Immature natural killer cell (primary cell): ENCODE measurements at places on chromosomes 4 and X. TPM values are rescaled to one million over a fixed set of nuclear protein-coding genes. Genes with fewer than 3 reads are reported as not detected.

The MAP3K15 gene
- polyA plus RNA-seq = not detected

- no peaks in the 10 kb centered on the region for H3K27me3 ChIP-seq
- H3K36me3 ChIP-seq = peaks cover 25% of the 10 kb centered on the region
- no peak for DNase-seq
- H3K4me1 ChIP-seq = peaks cover 9% of the 10 kb centered on the region
- H3K4me3 ChIP-seq = no peak overlapping the region
Observed at GRCh38 chr4:158891256-158891655, 122.4 kb downstream of the FNIP2 start.

DNA sequence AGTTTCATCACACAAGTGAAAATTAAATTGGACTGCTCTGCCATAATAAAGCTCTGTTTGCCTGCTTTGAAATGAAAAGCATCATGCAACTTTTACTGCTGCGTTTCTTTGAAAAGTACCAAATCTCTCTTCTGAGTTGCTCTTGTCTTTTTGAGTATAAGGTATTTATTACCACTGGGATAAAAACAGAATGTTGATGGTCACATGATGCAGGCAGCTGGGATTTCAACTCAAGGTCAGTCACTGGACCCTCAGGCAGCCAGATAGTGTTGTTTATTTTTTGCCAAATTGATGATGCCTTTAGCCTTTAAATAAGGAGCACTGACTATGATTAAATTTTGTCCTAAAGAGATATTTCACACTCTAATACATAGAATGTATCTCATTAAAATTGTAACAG, 32.7 kb downstream of the DMD start:
- no peaks in the 10 kb centered on the region for H3K36me3 ChIP-seq
- H3K27me3 ChIP-seq = no peaks in the 10 kb centered on the region
- DNase-seq = no peak
- H3K4me1 ChIP-seq = no peaks in the 10 kb centered on the region
- H3K4me3 ChIP-seq = no peak overlapping the region
- no peak overlapping the region for H3K27ac ChIP-seq

DNA sequence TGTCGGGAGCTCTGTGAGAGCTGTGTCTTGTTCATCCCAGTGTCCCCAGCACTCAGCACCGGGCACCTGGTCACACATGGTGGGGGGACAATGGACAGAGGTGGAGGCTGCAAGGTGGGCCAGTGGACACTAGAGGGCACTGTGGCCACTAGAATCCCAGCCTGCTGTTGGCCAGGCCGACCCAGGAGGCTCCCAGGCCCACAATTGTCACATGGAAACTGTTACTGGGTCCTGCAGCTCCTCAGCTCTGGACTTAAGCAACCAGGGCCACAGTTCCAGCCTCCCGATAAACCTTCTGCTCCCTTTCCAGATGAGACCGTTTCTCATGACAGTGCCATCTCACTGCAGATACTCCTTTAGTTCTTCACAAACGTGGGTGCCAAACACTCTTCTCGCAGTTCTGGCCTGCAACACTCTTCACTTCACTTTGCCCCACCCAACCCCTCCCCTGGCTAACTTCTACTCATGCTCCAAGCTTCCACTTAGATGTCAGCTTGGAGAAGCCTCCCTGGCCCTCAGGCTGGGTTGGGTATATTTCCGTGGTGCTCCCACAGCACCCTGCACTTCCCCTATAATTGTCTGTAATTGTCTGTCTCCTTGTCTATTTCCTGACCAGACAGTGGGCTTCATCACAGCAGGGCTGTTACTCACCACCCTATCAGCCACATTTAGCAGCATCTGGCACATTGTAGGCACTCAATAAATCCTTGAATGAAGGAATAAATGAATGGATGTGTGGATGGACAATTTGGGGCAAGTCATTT, 3.5 kb upstream of the IQSEC2 start:
- peaks cover 6% of the 10 kb centered on the region for H3K27me3 ChIP-seq
- no peak overlapping the region for H3K4me3 ChIP-seq
- H3K36me3 ChIP-seq = no peaks in the 10 kb centered on the region
- DNase-seq = peak; percentile 63

DNA sequence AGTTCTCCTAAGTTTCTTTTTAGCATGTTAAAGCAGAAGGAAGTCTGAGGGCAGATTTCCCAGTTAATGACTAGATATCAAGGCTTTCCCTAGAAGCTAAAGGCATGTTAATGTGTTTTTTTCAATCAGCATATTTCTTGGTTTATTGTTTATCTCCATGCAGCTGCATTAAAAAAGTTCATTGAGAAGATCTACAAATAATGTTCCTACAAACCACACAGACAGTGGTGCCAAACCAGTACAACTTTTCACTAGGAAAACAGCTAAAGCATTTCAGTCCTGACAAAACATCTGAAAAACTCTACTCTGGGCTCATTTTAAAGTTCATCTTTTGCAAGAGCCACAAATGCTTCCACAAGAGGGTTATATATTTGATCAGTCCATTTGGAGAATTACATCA, 320.0 kb downstream of the ADGRL3 start:
- no peaks in the 10 kb centered on the region for H3K36me3 ChIP-seq
- no peak overlapping the region for H3K4me3 ChIP-seq
- no peaks in the 10 kb centered on the region for H3K4me1 ChIP-seq
- DNase-seq = no peak
- no peak overlapping the region for H3K27ac ChIP-seq
- H3K27me3 ChIP-seq = no peaks in the 10 kb centered on the region

The CT83 gene
- not detected for polyA plus RNA-seq

The MAPK10 gene
- not detected for polyA plus RNA-seq

The GPM6B gene
- 0.11 TPM for polyA plus RNA-seq

DNA sequence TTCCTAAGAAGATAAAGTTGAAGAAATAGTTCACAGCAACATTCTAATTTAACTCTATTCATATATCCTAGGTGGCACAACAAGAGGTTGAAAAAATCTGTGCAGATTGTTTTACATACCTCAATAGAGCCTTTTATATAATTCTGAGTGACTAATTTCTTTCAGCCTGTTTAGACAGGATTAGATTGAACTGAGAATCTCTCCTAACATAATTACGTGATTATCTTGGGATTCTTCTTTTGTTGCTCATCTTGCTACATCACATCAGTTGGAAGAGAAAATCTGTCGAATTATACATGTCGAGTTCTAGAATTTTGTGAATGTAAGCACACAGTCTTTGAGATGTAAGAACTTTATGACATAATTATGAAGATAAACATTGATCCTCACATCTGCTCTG, 1873.7 kb upstream of the IGFBP7 start:
- no peak overlapping the region for H3K4me3 ChIP-seq
- H3K4me1 ChIP-seq = no peaks in the 10 kb centered on the region
- peaks cover 2% of the 10 kb centered on the region for H3K27me3 ChIP-seq
- H3K27ac ChIP-seq = no peak overlapping the region
- H3K36me3 ChIP-seq = no peaks in the 10 kb centered on the region
- no peak for DNase-seq

The LGI2 gene
- polyA plus RNA-seq = not detected

GRCh38 chr4:148653681-148654080, 211.5 kb upstream of the NR3C2 start:
- H3K4me3 ChIP-seq = no peak overlapping the region
- no peak for DNase-seq
- H3K27ac ChIP-seq = no peak overlapping the region
- H3K36me3 ChIP-seq = no peaks in the 10 kb centered on the region
- H3K27me3 ChIP-seq = no peaks in the 10 kb centered on the region

GRCh38 chrX:96211953-96212352, 472.7 kb upstream of the DIAPH2 start:
- H3K4me1 ChIP-seq = no peaks in the 10 kb centered on the region
- H3K4me3 ChIP-seq = no peak overlapping the region
- DNase-seq = no peak
- H3K36me3 ChIP-seq = no peaks in the 10 kb centered on the region
- H3K27me3 ChIP-seq = no peaks in the 10 kb centered on the region
- no peak overlapping the region for H3K27ac ChIP-seq

The CT45A1 gene
- polyA plus RNA-seq = not detected

DNA sequence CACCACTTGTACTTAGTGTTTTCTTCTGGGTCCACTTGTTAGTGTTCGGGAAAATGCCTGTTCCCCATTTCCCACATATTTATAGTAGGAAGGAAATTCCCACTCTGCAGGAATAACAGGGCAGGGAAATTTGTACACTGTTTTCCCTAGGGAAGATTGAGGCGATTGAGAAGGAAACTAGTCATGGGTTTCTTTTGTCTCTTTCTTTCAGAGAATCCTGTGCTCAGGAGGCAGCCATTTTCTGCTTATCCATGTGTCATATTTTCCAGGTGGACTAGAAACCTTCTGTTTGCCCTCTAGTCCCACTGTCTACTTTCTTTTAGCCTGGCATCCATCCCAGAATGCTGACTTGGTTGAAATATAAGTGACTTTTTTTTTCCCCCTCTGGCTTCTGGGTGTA, 299.1 kb upstream of the ANKRD50 start:
- no peaks in the 10 kb centered on the region for H3K4me1 ChIP-seq
- H3K36me3 ChIP-seq = no peaks in the 10 kb centered on the region
- no peak overlapping the region for H3K27ac ChIP-seq
- no peak for DNase-seq

The SLC6A14 gene
- polyA plus RNA-seq = not detected

The DCAF4L1 gene
- not detected for polyA plus RNA-seq

- H3K27ac ChIP-seq = peak overlapping the region; percentile 94
- peaks cover 95% of the 10 kb centered on the region for H3K4me1 ChIP-seq
- H3K27me3 ChIP-seq = peaks cover 2% of the 10 kb centered on the region
Observed at GRCh38 chr4:48129307-48130014, 4.6 kb downstream of the TXK start.

GRCh38 chrX:66876776-66877175, 237.9 kb upstream of the EDA2R start:
- no peak for DNase-seq
- H3K4me3 ChIP-seq = no peak overlapping the region
- H3K27ac ChIP-seq = no peak overlapping the region
- H3K4me1 ChIP-seq = no peaks in the 10 kb centered on the region

- DNase-seq = no peak
- peaks cover 4% of the 10 kb centered on the region for H3K36me3 ChIP-seq
- no peak overlapping the region for H3K27ac ChIP-seq
- no peaks in the 10 kb centered on the region for H3K4me1 ChIP-seq
- no peak overlapping the region for H3K4me3 ChIP-seq
- no peaks in the 10 kb centered on the region for H3K27me3 ChIP-seq
Observed at GRCh38 chr4:161252520-161253141, 911.2 kb downstream of the FSTL5 start.

DNA sequence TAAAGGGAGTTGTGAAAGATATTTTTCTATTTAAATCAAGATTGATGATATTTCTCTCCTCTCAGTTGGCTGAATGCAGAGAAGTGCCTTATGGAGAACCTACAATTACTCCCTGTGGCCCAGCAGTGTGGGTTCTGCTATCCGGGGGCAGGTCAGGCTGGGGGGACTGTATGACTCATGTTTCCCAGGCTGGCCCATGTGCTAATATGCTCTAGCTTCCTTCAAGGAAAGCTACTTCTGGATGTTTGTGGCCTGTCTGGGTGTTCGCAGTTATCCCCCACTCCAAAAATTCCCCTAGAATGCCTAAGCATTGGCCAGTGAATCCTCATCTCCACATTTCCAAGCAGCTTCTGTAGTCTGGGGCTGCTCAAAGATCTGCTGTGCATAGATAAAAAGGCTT, 58.9 kb upstream of the SPP1 start:
- H3K27ac ChIP-seq = no peak overlapping the region
- H3K27me3 ChIP-seq = no peaks in the 10 kb centered on the region
- no peaks in the 10 kb centered on the region for H3K4me1 ChIP-seq
- H3K36me3 ChIP-seq = no peaks in the 10 kb centered on the region

The PHEX gene
- polyA plus RNA-seq = not detected

- H3K4me3 ChIP-seq = no peak overlapping the region
- no peak for DNase-seq
- no peaks in the 10 kb centered on the region for H3K27me3 ChIP-seq
- H3K4me1 ChIP-seq = no peaks in the 10 kb centered on the region
- H3K36me3 ChIP-seq = no peaks in the 10 kb centered on the region
Observed at GRCh38 chr4:61511716-61512488, 311.8 kb downstream of the ADGRL3 start.

DNA sequence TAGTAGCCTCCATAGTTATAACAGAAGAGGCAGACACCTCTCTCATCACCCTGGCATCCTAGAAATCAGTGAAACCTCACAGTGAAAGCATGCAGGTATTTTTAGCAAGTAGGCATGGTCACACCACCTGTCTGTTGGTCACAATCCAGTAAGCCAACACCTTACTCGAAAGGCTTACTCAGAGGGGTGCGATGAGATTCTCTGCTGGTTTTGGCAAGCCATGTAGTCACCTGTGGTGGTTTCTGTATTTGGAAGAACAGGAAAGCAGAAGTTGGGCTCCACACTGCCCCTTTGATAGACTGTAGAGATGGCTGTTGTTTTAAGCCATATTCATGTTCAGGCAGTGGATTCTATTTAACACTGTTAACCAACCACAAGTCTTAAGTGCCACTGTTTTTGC, 134.7 kb downstream of the DCLK2 start:
- no peak overlapping the region for H3K4me3 ChIP-seq
- no peak overlapping the region for H3K27ac ChIP-seq
- DNase-seq = no peak

DNA sequence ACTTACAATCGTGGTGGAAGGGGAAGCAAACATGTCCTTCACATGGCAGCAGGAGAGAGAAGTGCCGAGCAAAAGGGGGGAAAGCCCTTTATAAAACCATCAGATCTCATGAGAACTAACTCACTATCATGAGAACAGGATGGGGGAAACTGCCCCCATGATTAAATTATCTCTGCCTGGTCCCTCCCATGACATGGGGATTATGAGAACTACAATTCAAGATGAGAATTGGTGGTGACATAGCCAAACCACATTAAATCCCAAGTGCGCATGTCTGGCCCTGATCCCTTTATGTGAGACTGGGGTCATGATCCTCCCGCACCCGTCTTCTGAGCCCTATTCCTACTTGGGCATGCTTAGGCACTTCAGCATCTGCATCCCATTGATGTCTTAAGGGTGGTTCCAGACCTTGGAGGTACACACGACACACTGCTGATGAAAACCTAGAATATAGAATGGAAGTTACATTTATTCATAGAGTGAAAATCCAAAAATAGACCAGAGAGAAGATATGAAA, 116.0 kb downstream of the PTTG2 start:
- DNase-seq = no peak
- no peak overlapping the region for H3K4me3 ChIP-seq
- peak overlapping the region; percentile 80 for H3K27ac ChIP-seq

The DGAT2L6 gene
- not detected for polyA plus RNA-seq

The PARM1 gene
- 0.17 TPM for polyA plus RNA-seq

The FAM133A gene
- polyA plus RNA-seq = not detected

The ADGRG4 gene
- not detected for polyA plus RNA-seq

DNA sequence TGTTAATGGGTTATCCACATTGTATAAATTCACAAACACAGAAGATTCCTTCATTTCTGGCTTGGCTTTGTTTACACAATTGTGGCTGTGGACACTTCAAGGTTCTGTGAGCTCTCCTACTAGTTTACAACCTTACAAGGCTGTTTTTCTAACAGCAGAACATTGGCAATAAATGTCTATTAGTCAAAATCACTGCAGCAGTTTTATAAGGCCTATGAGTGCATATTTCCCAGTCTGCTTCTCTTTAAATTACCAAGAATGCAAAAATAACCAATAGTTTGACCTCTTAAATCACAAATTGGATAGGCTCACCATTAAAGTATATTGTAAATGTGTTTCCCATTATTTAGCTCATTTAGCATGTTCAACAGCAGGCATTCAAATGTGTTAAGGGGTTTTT, 239.2 kb downstream of the DKK2 start:
- no peak for DNase-seq
- no peaks in the 10 kb centered on the region for H3K4me1 ChIP-seq
- no peak overlapping the region for H3K4me3 ChIP-seq
- H3K27ac ChIP-seq = no peak overlapping the region
- H3K36me3 ChIP-seq = no peaks in the 10 kb centered on the region
- H3K27me3 ChIP-seq = no peaks in the 10 kb centered on the region

The CFAP99 gene
- not detected for polyA plus RNA-seq

- H3K4me3 ChIP-seq = no peak overlapping the region
- no peaks in the 10 kb centered on the region for H3K36me3 ChIP-seq
- H3K4me1 ChIP-seq = no peaks in the 10 kb centered on the region
- no peak for DNase-seq
Observed at GRCh38 chr4:1630266-1630665, 53.8 kb downstream of the FAM53A start.
